B cell (primary cell): ENCODE measurements at places on chromosomes 7 and 10. TPM values are rescaled to one million over a fixed set of nuclear protein-coding genes. Genes with fewer than 3 reads are reported as not detected.

The OR13A1 gene
- 5.8 and 8.2 TPM in 2 replicates for polyA plus RNA-seq

The CDHR3 gene
- 1.8 and 2.6 TPM in 2 replicates for polyA plus RNA-seq

The NUTM2B gene
- polyA plus RNA-seq: 0.56 and 1.8 TPM in 2 replicates

DNA sequence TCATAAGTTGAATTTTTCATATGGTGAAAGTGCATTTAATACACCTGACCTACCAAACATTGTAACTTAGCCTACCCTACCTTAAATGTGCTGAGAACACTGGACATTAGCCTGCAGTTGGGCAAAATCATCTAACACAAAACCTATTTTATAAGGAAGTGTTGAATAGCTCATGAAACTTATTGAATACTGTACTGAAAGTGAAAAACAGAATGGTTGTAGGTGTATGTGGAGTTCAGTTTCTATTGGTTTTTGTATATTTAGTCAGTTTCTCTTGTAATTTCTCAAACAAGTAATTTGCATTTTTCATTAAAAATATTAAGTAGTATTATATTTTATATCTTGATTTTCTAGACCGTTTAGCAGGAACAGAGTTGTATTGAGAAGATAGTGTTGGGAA is 15.3 kb downstream of the CCDC7 start:
- H3K36me3 ChIP-seq: peaks cover 5% of the 10 kb centered on the region
- no peaks in the 10 kb centered on the region for H3K4me1 ChIP-seq
- no peak for DNase-seq
- no peak overlapping the region for H3K4me3 ChIP-seq

DNA sequence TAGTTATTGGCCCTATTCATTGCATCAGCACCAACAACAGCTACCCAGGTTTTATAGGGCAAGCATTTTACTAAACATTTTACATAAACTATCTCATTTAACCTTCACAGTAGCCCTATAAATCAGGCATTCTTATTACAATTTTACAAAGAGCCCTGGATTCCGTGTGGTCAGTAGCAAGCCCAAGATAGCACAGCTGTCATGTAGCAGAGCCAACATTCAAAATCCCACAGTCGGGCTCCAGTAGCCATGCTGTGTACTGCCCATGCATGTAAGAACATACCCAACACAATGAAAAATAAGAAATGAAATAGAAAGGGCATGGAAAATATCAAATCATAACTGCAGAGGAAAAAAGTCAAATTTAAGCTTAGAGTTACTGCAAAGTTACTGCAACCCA is 102.3 kb downstream of the NPSR1 start:
- H3K4me1 ChIP-seq: no peaks in the 10 kb centered on the region
- no peaks in the 10 kb centered on the region for H3K27me3 ChIP-seq
- DNase-seq: no peak
- no peaks in the 10 kb centered on the region for H3K36me3 ChIP-seq
- H3K27ac ChIP-seq: no peak overlapping the region

DNA sequence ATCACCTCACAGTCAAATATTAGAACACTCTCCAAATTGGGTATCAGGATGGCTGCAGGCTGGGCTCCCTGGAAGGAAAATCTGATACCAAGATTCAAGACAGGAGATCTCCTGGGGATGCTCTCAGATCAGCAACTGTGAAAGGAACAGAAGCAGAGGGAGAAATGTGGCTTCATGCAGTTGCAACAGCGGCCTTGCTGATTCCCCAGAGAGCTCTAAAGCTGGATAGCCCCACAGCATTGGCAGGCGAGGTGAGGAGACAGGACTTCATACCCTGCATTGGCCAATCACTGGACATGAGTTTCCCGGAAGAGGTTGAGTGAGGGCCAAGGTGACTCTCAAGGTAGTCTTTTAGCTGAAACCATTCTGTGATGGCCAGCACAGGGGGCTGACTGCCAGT is 190.6 kb downstream of the PTPN20 start:
- no peaks in the 10 kb centered on the region for H3K27me3 ChIP-seq
- H3K27ac ChIP-seq: no peak overlapping the region
- no peak for DNase-seq
- no peaks in the 10 kb centered on the region for H3K36me3 ChIP-seq
- H3K4me1 ChIP-seq: no peaks in the 10 kb centered on the region

- H3K36me3 ChIP-seq: no peaks in the 10 kb centered on the region
- H3K27ac ChIP-seq: no peak overlapping the region
- no peaks in the 10 kb centered on the region for H3K27me3 ChIP-seq
- H3K4me1 ChIP-seq: no peaks in the 10 kb centered on the region
- DNase-seq: no peak
- H3K4me3 ChIP-seq: no peak overlapping the region
These were observed 320.5 kb downstream of the PHF14 start for GRCh38 chr7:11294218-11294617.

DNA sequence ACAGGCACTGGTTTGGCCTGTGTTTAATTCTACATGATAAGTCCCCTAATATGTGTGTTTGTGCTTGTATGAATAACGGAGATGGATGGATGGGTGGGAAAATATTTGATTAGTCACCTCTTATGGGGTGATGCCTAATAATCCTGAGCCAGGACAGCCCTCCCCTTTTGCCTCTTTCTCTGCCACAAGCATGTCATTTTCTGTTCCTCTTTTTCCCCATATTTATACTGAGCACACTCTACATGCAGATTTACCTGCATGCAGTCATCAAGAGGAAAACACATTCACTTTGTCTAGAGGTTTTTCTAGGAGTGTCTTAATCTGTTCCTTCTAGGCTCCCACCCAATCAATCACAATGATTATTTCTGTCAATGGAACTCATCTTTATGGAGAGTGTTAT is 111.6 kb upstream of the TBX20 start:
- H3K27me3 ChIP-seq: no peaks in the 10 kb centered on the region
- no peaks in the 10 kb centered on the region for H3K4me1 ChIP-seq
- DNase-seq: no peak
- no peak overlapping the region for H3K27ac ChIP-seq
- H3K36me3 ChIP-seq: no peaks in the 10 kb centered on the region
- no peak overlapping the region for H3K4me3 ChIP-seq

DNA sequence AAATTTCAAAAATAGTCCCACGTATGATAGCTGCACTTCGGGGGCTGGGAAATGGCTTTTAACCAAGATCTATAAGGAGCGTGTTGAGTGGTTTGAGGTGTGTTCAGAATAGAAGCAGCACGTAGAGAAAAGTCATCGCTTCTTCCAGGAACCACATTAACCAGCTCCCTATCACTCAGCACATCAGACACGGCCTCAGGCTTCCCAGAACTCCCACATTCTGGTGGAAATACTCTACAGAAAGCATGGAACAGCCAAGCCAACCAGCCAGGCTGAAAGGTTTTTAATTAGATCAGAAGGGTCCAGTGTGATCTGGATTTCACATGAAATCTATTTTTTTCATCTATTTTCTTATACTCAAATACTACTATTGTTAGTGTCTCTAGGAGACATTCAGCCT is 231.5 kb upstream of the NRP1 start:
- no peaks in the 10 kb centered on the region for H3K27me3 ChIP-seq
- DNase-seq: no peak
- H3K27ac ChIP-seq: no peak overlapping the region
- no peaks in the 10 kb centered on the region for H3K36me3 ChIP-seq

- DNase-seq: no peak
- no peak overlapping the region for H3K4me3 ChIP-seq
- no peak overlapping the region for H3K27ac ChIP-seq
- no peaks in the 10 kb centered on the region for H3K4me1 ChIP-seq
These were observed 327.3 kb downstream of the INHBA start for GRCh38 chr7:41375582-41375981.

- H3K36me3 ChIP-seq: no peaks in the 10 kb centered on the region
- DNase-seq: peak; percentile 58
- no peak overlapping the region for H3K4me3 ChIP-seq
- H3K27ac ChIP-seq: no peak overlapping the region
- peaks cover 10% of the 10 kb centered on the region for H3K27me3 ChIP-seq
- no peaks in the 10 kb centered on the region for H3K4me1 ChIP-seq
These were observed 132.6 kb upstream of the PODXL start for GRCh38 chr7:131688738-131689661.
